Foreskin fibroblast (primary cell): ENCODE measurements at places on chromosomes 1 and 21.

GRCh38 chr1:69485616-69486015 is 82.1 kb upstream of the LRRC7 start:
- no peak for DNase-seq

- DNase-seq, result no peak
These were observed 151.9 kb upstream of the CTTNBP2NL start for GRCh38 chr1:112244131-112244530.

GRCh38 chr1:47803815-47804501 is 193.2 kb downstream of the TRABD2B start:
- no peak for DNase-seq

DNA sequence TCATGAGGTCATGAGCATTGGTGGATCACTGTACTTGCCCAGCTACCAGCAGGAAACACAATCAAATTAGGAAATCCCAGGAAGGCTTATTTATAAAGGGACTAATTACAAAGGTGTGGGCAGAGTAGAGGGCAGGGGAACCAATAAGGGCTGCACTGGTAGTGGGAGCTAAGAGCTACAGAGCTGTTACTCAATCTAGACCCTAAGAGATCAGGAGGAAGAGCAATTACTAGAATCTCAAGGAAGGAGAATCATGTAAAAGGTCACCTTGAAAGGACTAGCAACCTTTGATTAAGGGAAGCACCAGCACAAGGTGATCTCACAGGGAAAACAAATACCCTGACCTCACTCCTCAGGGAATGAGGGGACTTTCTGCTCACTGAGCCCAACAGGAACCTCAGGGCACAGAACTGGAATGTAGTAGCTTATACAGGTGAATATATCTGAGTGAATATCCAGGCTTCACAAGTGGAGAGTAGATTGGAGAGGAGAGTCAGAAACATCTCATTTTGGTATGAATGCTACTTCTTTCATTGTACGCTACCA is 66.8 kb downstream of the SAMSN1 start:
- DNase-seq, result no peak

DNA sequence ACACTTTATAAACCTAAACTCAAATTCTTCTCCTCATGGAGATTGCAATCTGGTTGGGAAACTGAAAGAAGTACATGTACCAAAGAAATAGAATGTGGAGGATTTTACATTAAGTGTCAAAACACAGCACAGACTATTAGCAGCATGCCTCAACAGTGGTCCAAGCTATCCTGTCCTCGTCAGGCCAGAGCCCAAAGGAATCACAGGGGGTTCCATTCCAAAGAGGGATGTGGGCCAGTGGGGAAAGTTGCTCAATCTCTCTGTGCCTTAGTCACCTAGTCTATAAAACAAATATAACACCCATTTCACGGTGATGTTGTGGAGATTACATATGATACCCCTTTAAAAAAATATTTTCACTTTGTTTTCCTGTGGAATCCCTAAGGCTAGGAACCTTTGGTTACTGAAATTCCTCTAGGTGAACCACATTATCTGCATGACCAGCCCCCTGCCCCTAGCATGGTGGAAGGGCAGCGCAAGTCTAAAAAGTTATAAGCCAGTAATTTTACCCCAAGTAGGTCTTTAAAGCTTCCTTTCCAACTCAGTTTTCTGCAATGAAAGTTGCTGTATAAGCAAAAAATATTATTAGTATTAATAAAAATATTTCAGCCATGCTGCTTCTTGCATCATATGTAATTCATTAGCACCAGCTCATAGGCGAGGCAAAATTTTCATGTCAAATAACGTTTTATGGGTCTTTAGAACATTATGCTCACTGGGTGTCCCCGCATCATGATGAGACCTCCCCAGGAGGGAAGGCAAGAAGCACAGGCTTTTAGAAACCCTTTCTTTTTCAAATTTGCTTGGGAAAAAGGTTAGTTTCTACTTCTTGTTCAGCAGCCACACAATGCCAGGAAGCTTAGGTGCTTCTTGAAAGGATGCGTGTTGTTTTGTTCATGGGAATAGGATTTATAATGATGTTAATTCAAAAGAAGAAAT is 548.8 kb upstream of the PKN2 start:
- no peak for DNase-seq

DNA sequence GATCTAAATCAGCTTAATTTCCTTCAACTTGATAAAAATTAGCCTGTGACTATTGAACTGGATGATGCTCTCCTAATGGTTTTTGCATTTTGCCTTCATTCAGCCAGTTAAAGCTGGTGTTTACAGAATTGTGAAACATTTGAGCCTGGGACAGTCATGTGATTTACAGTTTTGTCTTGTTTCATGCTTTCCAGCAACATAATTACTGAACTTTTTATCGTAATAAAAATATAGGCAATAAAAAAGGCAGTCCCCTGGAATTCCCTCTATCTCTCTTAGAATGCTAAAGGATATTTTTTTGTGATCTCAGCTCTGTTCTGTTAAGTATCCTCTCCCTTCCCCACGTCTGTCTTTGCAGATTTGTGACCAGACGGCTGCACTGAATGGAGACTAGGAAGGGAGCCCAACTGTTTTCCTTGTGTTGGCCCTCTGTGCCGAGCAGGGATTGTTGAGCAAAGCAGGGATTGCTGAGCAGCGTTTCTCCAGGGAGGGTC is 70.3 kb upstream of the RGL1 start:
- peak; percentile 26 for DNase-seq
